Mammary epithelial cell (primary cell): ENCODE measurements at places on chromosomes 2 and 18.
A peak's percentile ranks its signal among the peaks of the same experiment; 100 is the strongest.

DNA sequence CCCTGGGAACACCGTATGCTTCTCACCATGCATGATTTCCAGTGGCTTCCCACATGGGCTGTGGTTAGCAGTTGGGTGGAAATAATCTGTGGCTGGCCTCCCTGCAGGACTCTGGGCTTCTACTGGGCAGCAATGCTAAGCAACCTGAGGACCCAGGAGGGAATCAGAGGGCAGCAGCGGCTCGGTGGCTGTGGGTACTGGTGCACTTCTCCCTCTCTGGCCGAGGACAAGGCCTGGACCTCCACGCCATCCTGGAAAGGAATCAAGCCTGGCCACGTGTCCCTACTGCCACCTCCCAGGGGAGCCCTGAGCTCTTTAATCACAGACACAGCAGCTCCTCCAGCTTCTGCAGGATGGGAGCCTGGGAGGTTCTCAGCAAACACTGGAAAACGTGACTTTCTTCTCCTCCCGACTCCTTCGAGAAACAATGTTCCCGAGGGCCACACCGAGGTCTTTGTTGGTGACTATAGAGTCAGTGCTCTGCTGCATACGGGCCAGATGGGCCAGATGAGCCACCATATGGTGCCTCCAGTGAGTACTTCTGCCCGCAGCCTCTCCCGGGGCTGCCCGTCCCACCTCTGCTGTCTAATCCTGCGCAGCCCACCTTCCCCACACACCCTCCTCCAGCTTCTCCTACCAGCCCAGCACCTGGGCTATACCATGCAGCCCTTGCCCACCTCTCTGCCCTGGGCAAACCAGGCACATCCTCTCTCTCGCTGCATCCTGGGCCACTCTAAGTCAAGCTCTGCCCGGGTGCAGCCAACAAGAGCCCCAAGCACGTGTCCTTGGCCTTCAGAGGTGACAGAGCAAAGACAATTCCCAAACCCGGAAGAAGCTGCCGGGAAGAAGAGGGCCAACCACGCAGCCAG, 42.8 kb upstream of the OTOS start:
- no peak for DNase-seq

GRCh38 chr2:109663721-109664120, 49.6 kb downstream of the SOWAHC start:
- peak; percentile 90 for DNase-seq

- no peak for DNase-seq
These were observed 750.4 kb upstream of the FAM98A start for GRCh38 chr2:34349527-34349926.

GRCh38 chr2:10901160-10901939, 10.4 kb upstream of the KCNF1 start:
- DNase-seq: peak; percentile 82

GRCh38 chr2:224252631-224253030, 149.3 kb downstream of the FAM124B start:
- no peak for DNase-seq

GRCh38 chr2:9018109-9018508, 14.6 kb upstream of the MBOAT2 start:
- DNase-seq: no peak

GRCh38 chr18:7953095-7953958, 386.2 kb downstream of the PTPRM start:
- no peak for DNase-seq

- no peak for DNase-seq
These were observed 3.5 kb downstream of the RHOB start for GRCh38 chr2:20450201-20450999.

DNA sequence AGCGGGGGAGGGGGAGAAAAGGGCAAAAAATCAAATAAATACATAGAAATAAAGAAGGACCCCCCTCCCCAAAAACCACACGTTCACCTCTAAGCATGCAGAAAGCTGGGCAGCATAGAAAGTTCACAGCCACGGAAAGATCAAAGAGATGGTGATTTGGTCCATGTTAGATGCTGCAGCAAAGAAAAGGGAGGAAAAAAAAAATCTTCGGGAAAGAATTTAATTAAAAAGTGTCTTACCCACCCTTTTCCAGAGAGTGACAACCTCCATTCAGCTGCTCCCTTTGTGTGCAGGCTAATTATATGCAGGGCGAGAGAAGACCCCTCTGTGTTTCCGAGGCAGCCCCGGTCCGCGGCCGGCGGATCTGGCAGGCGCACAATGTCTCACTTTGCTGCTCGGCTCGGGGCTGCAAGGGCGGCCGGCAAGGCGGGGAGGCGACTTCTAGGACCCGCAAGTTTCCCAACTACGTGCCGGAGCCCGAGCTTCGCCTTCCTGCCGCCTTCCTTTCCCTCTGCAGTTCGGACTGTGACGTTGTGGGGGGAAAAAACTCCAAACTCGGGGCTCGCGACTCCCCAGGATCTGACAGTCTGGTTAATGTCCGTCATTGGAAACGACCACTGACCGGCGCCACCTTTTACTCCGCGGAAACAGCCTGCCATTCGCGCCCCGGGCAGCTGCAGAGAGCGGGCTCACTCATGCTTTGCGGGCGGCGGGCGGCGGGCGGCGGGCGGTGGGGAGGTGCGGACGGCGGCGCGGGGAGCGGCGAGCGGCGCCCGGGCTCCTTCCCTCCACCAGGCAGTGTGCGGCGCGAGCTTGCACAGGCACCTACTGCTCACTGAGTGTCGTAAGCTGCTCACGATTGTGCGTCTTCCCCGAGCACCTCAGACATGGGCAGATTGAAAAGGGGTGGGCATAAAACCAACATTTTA, at the start of gene LRRTM1:
Gene LRRTM1 (minus strand): TSS at position 844 of the 929 bp plus-strand sequence. CDS start 933 bp downstream, outside the sequence.
- DNase-seq: no peak

- DNase-seq: peak; percentile 41
These were observed 24.4 kb upstream of the ADAM23 start for GRCh38 chr2:206418968-206419367.

DNA sequence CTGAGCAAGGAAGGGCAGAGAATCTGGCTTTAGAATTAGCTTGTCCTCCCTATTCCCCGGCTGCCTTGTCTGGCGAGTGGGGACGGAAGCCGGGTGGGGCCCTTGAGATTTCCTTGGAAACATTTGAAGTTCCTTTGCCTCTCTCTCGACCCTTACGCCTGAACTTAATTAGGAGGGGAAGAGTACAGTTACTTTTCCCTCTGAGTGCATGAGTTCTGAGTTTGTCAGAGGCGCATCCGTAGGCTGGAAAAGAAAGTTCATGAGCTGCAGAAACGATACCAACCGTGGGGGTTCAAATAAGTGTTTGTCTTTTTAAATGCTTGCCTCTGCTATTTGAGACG, 468 bp downstream of the PIKFYVE start:
- no peak for DNase-seq

DNA sequence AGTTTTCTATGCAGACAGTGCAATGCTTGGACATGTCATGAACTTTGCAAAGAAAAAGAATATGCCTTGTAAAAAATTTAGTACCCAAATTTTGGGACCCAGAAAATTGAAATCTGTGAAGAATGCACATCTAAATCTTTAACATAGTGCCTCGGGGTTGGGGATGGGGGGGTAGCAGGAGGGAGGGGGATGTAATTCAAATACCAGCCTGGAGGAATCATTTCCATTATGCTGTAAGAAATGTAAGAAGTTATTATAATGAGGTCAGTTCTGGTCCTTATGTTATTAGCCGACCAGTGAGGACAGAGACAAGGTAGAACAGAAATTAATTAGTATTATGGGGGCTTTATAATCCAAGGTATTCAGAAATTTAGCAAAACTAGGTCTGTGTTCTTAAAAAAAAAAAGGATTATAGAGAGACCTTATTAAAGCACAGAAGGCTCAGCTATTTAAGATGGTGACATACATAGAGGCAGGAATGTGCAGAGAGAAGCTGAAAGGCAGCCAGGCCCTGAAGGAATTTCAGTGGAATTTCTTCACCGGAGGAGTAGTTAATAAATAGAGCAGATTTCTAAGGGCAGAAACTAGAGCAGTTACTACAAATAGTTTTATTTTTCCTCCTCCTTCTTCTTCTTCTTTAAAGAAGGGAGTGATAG, 89.0 kb upstream of the RBMS1 start:
- no peak for DNase-seq

DNA sequence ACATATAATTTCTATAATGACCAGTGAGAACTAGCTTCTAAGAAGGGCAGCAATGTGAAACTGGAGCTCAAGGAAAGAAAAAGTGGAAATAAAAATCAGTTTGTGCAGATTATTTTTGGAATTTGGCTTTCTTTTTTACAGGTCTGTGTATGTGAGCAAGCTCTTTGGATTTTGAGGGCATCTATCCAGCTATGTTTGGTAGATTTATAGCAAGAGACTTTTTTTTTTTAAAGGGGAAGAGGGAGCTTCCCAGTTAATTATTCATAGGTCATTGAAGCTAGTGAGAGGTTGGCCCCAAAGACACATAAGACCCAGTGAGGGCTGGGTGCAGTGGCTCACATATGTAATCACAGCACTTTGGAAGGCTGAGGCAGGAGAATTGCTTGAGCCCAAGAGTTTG, 24.0 kb upstream of the COLEC12 start:
- no peak for DNase-seq

DNA sequence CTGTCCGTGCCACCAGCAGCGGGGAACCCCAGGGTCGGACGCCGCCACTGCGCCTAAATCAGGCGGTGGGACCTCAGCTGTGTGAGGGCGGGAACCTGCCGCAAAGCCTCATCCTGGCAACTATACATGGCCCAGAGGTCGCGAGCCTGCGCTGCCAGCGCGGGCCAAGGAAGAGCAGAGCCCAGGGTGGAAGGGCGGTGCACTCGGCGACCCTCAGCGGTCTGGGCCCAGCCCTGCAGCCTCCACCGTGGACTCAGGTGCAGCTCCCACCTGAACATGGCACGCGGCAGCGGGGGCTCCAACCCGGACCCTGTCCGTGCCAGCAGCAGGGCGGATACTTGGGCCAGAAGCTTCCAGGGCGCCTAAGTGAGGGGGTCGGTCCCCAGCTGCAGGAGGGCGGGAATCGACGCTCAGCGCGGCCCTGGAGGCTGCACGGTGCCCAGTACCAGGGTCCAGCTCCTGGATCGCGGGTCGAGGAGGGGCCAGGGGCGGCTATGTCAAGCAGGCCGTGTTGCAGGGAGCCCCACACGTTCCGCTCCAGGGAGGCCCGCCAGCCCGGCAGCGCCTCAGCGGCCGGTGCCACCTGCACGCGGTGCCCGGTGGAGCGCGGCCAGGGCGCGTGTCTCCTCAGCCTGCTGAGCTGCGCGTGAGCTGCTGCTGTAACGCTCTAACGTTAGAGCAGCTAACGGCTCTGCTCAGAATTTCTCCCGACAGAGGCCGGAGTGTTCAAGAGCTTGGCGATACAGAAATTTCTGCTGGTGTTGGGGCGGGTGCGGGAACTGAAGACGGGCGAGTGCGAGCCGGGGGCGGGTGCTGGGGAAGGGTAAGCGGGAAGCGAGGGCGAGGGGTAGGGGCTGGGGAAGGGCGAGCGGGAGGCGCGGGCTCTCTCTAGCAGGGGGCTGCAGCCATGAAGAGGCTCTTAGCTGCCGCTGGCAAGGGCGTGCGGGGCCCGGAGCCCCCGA, at the start of gene ANKRD30B:
Gene ANKRD30B (plus strand): TSS at position 660 of the 962 bp plus-strand sequence. CDS start 248 bp downstream, at position 908.
- DNase-seq: no peak

- DNase-seq: no peak
These were observed 238.5 kb upstream of the RGPD4 start for GRCh38 chr2:107588181-107588580.

GRCh38 chr18:22871809-22872525, 61.2 kb upstream of the RBBP8 start:
- peak; percentile 32 for DNase-seq

DNA sequence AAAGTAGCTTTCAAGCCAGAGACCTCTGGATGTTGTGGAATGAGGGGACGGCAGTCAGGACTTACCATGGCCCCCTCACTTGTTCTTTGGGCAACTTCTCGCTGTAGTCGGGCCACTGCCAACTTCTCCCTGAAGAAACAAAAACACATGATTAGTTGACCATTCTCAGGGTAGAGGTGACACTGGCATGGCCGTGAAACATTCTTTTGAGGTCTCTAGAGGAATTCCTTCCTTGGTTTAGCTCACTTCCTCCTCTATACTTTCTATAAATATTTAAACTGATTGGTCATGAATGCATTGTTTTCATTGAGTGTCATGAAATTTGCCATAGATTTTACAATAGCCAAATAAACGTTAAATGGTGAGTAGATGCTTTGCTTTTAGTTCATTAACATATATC, 354.6 kb downstream of the NCKAP5 start:
- no peak for DNase-seq

DNA sequence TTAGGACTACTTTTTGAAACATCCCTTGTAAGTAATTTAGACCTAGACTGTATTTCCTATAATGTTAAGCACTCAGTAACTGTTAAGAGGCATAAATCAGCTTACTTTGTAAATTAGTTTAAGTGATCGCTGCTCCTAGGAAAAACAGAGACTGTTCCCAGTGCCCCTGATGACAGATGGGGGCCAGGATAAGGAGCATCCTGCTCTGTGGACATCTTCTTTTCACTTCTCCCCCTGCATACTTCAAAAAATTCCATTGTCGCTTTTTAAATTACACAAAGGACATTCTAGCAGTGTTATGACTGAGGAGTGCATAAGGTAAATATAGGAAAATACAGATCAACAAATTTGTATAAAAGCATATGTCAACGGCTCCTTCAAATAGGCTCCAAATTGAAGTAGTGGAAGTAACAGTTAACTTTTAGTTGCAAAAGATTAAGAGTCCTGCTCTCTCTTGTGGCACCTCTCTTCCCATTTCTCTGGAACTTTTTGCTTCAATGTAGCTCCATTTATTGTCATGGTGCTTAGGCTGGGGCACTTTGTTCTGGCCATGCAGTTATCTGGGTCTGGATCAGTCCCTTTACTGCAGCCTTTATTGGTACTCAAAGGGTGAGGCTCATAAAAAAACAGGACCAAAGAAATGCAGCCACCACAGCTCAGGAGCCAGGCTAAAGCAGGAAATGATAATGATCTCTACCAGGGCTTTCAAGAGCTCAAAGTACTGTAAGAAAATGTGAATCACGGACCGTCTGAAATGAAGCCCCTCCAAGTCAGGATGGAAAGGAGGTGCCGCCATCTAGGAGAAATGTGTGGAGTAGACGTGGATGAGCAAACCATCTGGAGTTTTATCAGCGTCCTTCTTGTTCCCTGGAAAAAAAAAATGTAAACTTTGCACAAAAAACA, 162.1 kb upstream of the ZNF516 start:
- DNase-seq: no peak

DNA sequence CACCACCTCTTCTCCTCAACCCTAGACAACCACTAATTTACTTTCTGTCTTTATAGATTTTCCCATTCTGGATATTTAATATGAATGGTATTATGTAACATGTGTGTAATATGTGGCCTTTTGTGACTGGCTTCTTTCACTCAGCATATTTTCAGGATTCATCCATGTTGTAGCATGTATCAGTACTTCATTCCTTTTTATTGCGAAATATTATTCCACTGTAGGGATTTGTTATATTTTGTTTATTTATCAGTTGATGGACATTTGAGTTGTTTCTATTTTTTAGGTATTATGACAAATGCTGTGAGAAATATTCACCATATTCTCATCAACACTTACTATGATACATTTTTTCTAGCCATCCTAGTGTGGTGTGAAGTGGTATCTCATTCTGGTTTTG, 138.8 kb upstream of the DLGAP1 start:
- no peak for DNase-seq

DNA sequence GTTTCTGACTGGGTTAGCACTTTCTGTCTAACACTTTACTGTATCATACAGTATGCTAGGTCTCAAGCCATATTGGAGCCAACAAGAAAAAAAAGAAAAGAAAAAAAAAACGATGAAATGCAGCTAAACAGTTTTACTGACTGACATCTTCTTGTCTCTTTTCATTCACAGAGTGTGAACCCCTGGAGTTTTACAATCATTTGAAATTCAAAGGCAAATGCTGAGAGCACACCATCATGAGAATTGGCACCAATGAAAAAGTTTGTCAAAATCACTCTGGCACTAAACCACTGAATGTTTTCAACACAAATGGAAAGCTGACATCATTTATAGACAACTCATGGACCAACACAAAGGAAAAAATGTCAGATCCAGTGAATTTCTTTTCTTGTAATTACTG, 513.3 kb downstream of the LRRTM4 start:
- DNase-seq: no peak
